ENCODE measurements at places on chromosomes 6 and 20.

DNA sequence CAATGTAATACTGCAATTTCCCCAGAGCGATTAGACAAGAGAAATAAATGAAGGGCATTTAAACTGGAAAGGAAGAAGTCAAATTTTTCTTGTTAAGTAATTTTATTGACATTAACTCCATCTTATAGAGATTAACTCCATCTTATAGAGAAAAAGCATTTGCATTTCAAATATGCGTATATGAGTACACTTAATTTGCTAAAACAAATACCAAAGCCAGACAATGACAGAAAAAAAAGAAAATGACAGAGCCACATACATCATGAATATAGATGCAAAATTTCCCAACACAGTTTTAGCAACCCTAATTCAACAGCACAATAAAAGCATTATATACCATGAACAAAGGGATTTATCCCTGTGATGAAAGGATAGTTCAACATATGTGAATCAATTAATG lies 1293.1 kb upstream of the EYS start:
- DNase-seq: no peak

GRCh38 chr20:60269573-60270162 lies 311.4 kb downstream of the CDH26 start:
- DNase-seq: no peak

DNA sequence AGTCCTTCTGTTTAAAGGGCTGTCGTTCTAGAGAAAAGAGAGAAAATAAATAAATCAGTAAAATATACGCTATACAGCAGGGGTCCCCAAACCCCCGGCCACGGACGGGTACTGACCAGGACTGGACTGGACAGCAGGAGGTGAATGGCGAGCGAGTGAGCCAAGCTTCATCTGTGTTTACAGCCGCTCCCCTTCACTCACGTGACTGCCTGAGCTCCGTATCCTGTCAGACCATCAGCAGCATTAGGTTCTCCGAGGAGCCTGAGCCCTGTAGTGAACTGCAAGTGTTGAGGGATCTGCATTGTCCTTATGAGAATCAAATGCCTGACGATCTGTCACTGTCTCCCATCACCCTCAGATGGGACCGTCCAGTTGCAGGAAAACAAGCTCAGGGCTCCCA lies 76.5 kb downstream of the ZNF217 start:
- no peak for DNase-seq

- no peak for DNase-seq
Measured at GRCh38 chr6:5051394-5051793, 33.7 kb upstream of the PPP1R3G start.

DNA sequence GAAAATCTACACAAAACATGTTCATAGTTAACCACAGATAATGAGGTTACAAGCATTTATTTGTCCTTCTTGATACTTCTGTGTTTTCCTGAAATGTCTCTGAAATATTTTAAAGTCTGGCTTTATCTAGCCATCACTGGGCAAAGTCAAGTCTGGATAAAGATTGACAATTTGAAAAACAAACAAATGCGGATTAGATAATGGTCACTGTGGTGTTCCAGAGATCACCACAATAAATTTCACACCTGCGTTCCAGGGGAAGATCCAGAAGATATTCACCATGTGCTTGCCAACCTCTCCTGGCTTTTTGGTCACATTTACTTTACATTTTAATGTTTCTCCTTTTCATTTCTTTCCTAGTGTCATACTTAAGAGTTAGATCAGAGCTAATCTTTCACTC lies 109.7 kb upstream of the CCDC28A start:
- DNase-seq: no peak

- no peak for DNase-seq
Measured at GRCh38 chr6:52503851-52504781, 72.7 kb downstream of the TRAM2 start.

- no peak for DNase-seq
Measured at GRCh38 chr6:35141007-35141655, at the start of gene TCP11. TCP11 (minus strand) TSS chr6:35141339; CDS start chr6:35140870, 469 bp downstream.

GRCh38 chr6:82205930-82206392 lies 41.6 kb downstream of the IBTK start:
- no peak for DNase-seq

GRCh38 chr6:287489-287860 lies 4.8 kb upstream of the DUSP22 start:
- peak; percentile 47 for DNase-seq
